Right atrium auricular region (tissue), 2 donors: ENCODE measurements at places on chromosomes 12 and 14.
A peak's percentile ranks its signal among the peaks of the same experiment; 100 is the strongest.

- no peak for DNase-seq
These were observed 174.9 kb upstream of the FAR2 start for GRCh38 chr12:28974166-28974565.

GRCh38 chr12:6280053-6280469, 30.4 kb upstream of the PLEKHG6 start:
- peak; percentile 75 for DNase-seq

DNA sequence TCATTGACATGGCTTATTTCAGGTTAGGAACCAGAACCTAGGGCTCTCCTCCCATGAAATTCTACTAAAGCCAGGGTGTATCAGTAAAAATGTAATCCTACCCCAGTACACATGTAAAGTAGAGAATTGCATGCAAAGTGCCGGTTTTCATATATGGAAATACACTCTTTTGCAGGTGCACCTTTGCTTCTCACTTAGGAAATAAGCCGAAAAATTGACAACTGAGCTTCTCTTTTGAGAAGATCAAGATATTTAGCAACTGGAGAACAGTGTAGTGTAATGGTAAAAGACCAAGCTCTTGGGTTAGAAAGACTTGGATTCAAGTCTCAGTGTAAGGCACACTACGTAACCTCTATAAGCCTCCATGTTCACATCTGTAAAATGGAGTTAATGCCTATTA, 82.4 kb downstream of the SLC38A6 start:
- no peak for DNase-seq

GRCh38 chr14:54818201-54819133, 84.2 kb downstream of the GCH1 start:
- no peak for DNase-seq

GRCh38 chr12:93180566-93180965, 197.2 kb upstream of the NUDT4 start:
- DNase-seq: no peak

- DNase-seq: no peak
These were observed 13.1 kb downstream of the NAA30 start for GRCh38 chr14:57403521-57403864.

DNA sequence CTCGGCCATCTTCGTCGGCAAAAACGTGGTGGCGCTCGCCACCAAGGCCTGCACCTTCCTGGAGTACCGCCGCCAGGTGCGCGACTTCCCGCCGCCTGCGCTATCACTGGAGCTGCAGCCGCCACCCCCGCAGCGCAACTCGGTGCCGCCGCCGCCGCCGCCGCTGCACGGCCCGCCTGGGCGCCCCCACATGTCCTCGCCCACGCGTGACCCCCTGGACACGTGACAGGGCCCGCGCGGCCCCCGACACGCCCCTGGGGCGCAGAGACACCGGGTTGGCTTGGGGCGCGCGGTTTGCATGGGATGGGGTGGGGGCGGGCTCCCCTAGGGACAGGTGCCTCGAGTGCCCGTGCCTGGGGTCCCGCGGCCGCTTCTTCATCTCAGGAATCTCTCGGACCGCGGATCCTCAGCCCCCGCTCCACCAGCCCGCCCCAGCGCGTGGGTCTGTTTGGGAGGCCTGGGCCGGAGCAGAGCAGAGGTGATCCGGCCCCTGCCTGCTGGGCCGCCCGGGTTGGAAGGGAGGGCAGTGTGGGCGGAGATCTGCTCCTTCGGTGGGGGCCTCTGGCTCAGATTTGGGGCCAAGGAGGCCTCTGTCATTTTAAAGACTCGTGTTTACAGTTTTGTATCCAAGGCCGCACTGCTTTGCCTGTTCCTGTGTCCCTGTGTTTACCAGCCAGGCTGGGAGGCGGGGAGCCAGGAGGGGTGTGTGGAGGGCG, 3.3 kb downstream of the TMEM121 start:
- no peak for DNase-seq

- DNase-seq: no peak
These were observed 49.4 kb downstream of the PITPNM2 start for GRCh38 chr12:123101526-123101925.

GRCh38 chr12:131115766-131116467, 162.2 kb downstream of the ADGRD1 start:
- no peak for DNase-seq

DNA sequence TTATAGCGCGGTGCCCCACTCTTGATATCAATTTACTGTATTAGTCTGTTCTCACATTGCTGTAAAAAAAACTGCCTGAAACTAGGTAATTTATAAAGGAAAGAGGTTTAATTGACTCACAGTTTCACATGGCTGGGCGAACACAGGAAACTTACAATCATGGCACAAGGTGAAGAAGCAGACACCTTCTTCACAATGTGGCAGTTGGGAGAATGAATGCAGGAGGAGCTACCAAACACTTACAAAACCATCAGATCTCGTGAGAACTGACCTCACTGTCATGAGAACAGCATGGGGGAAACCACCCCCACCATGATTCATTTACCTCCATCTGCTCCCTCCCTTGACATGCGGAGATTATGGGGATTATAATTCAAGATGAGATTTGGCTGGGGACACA, 42.3 kb downstream of the FBXO34 start:
- no peak for DNase-seq

- no peak for DNase-seq
These were observed 5.9 kb upstream of the GDF11 start for GRCh38 chr12:55736780-55737580.

- DNase-seq: no peak
These were observed 11.6 kb downstream of the RFX4 start for GRCh38 chr12:106594447-106594846.

GRCh38 chr12:106033161-106033675, 105.5 kb downstream of the NUAK1 start:
- DNase-seq: no peak

DNA sequence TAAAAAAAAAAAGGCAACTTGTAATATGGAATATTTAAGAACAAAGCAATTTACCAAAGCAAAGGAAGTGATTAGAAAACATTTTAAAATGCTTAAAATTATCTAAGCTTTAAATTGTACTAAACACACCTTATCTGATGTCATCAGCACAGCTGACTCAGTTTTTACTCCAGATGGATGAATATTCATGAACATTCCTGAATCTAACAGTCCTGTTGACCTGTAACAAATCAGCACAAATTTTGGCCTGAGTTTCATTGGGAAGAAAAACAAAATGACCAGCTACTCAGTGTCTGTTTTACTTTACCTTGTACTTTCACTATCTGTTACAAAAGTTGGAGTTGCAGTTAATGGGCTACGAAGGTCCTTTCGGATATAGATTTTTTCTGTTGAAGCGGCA, 16.0 kb downstream of the NR2C1 start:
- no peak for DNase-seq

DNA sequence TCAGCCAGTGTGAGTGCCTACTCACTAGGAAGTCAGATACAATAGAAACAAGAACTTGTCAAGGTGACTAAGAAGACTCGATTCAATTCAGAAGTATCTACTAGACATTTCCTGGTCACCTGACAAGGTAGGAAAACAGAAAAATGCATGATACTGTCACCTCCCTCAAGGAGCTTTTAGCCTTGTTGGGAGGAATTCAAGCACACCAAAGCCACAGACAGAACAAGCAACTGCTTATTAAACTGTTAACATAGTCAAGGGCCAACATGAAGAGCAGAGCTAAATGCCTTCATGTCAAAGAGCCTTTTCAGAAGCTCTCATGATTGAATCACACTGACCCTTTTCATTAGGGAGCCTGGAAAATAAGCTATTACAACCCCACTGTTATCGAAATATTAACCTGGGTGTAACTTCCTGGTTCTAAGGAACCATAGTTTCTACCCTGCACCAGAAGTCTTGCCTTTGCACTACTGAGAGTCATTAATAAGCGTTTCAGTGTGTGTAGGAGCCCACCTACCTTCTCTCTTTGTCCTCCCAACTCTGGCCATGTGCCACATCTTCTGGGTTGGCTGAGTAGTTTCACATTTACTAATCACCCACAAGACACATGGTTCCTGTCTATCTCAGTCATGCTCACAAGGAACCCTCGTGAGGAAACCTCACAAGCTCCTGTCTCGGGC, 31.0 kb upstream of the LGALS3 start:
- DNase-seq: no peak

GRCh38 chr14:50936016-50936340, 8.3 kb downstream of the PYGL start:
- no peak for DNase-seq
